ENCODE measurements at places on chromosomes 16 and 17.
A peak's percentile ranks its signal among the peaks of the same experiment; 100 is the strongest.

- DNase-seq = no peak
Measured at GRCh38 chr17:2700030-2700490, 11.5 kb downstream of the CLUH start.

DNA sequence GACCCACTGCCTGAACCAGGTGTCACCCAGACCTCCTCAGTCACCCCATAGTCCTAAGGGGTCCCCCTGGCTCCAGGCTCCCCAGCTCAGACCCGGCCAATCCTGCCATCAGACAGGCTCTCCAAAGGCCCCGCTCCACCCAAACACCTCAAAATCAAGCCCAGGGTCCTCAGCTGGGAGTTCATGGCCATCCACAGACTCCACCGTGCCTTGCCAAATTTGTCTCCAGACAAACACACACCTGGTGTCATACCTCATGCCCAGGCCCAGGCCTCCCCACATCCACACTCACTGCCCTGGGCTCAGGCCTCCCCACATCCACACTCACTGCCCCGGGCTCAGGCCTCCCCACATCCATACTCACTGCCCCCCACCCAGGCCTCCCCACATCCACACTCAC lies 12.5 kb downstream of the RPH3AL start:
- DNase-seq = no peak

DNA sequence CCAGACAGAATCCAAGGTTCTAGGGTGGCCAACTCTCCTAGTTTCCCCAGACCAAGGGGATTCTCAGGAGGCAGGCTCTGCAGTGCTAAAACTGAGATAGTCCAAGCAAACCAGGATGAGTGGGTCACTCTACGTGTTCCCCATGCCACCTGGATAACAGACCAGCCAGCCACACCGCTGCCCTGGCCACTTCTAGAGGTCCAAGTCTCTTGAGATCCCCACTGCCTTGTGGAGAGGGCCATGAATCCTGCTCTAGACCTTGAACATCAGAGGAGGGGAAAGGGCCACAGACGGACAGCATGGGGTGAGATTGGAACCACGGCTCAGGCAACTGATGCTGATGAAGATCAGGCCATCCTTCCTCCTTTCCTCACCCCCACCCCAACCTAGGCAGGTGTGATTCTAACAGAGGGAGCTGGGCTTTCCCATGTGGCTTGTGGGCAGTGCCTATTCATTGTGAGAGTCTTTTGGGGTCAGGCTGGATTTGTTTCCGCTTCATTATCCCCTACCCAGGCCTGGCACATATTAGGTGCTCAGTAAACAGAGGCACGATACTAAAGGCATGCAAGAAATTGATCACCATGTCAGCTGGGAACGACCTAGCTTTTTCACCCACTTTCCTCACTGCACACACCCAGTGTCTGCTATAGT lies 16.8 kb upstream of the TVP23A start:
- DNase-seq = no peak

GRCh38 chr17:49571283-49571682 lies 4.4 kb upstream of the NXPH3 start:
- DNase-seq = no peak

DNA sequence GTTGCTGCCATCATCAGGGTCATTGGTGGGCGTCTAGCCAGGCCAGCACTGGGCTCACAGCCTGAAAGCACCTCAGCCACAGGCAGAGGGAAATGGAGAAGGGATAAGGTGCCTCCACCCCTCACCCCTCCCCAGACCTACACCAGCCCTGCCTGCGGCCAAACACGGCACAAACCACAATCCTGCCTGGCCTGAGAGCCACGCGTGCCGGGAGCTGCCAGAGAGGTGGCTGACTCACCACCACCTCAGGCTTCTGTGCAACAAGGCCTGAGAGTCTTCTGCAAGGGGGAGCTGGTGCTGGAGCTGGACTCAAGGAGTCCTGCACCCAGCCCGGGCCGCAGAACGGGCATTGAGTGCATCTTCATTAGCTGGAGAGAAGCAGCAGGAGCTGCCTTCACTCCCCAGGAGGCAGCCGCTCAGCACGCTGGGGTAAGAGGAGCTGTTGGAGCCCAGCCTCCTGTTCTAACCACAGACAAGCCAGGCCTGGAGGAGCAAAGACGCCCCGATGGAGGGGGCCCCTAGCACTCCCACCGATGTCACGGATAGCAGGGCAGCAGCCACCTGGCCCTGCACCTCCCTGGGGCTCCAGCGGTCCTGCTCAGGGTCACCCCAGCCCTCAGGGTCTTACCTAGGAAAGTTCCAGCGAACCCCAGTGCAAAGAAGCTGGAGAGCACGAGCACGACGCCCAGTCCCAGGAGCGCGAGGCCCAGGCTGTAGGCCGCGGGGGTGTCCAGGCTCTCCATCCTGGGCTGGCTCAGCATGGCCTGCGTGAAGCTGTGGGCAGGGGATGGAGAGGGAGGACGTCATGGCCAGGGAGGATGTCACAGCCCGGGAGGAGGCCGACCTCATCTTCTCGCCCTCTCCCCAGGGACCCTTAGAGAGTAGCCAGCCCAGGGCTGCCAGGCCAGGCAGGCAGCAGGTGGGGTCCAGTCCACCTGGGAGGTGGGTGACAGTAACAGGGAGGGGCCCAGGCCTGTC lies 16.0 kb upstream of the RASD1 start:
- no peak for DNase-seq

- no peak for DNase-seq
Measured at GRCh38 chr16:57471852-57472664, 9.6 kb downstream of the POLR2C start.

DNA sequence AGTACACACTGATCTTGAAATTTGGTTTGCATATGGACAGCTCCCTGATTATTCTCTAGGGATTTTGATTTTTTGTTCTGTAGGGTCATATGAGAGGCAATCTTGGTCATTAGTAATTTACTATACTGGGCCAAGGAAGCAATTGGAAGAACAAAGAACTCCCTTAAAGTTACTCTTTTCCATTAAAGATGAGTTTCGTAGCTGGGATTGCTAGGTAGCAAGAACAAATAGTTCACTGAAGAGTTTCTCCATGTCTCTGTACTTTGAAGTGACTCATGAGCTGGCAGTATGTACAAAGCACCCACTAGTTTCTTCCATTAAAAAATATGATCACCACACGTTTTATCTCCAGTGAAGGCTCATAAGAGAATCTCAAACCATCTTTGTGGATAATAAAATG lies 6.2 kb upstream of the BCAS3 start:
- DNase-seq = no peak

DNA sequence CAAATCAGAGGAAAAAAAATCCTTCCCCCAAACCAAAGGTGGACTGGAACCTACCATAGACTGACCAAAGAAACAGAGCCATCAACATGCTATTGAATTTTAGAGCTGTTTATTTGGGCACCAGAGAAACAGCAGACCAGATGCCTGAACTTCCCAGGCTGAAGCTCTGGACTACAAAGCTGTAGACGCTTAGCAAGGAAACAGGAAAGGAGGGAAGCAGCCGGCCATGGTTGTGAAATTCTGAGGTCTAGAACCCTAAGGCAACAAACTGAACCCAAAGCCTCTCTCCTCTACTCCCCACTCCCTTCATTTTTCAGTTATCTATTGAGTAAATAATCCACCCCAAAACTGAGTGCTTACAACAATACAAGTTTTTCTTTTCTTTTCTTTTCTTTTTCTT lies 45.4 kb upstream of the MEIOC start:
- peak; percentile 9 for DNase-seq

DNA sequence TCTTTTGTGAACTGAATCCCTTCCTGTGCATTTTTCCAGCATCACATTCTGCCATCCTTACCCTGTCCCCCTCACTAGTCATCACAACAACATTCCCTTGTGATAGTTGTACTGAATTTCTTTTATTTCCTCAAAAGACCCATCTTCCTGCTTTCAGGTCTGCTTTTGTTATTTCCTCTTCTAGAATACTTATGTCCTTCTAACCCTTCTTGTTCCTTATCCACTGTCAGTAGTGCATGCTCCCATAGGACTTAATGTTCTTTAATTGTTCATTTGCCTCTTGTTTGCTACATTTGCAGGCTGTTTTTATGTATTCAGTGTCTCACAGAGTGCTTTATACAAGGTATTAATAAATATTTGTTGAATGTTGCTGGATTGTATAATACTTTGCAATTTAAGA lies 73.0 kb downstream of the BCAS3 start:
- DNase-seq = peak; percentile 22

GRCh38 chr16:2912330-2913199 lies 834 bp downstream of the FLYWCH1 start:
- peak; percentile 28 for DNase-seq

DNA sequence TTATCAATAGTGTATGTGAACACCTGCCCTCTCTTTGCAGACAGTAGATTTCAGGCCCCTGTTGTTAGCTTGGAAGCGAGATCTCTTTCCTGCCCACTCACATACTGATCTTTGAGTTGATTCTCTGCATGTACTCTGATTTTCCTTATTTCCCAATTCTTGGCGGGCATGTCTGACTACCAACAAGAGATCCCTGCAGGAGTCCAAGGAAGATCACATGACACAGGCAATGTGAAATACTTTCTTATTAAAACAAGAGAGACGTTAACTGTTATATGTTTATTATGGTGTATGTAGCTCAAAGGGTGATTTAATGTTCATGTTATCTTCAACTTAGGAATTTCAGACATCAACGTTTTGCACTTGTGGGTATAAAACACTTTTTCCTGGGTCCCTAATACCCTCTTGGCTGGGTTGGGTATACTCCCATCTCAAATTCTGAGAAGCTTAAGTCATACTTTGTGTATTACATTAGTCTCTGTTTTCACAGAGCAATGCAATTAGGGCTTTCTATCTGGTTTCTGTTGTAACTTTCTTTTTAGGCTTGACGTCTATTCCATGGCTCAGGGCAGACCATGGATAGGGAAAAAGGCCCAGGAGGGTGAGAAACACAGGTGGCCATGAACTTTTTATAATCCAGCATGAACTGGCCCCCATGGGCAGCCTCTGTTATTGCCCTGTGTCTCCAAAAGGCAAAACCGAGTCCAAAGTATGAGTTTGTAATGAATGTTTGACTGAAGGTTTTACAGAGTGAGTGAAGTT lies 32.2 kb downstream of the HSD17B2 start:
- no peak for DNase-seq

GRCh38 chr16:27351989-27352388 lies 38.2 kb downstream of the IL4R start:
- DNase-seq = no peak

DNA sequence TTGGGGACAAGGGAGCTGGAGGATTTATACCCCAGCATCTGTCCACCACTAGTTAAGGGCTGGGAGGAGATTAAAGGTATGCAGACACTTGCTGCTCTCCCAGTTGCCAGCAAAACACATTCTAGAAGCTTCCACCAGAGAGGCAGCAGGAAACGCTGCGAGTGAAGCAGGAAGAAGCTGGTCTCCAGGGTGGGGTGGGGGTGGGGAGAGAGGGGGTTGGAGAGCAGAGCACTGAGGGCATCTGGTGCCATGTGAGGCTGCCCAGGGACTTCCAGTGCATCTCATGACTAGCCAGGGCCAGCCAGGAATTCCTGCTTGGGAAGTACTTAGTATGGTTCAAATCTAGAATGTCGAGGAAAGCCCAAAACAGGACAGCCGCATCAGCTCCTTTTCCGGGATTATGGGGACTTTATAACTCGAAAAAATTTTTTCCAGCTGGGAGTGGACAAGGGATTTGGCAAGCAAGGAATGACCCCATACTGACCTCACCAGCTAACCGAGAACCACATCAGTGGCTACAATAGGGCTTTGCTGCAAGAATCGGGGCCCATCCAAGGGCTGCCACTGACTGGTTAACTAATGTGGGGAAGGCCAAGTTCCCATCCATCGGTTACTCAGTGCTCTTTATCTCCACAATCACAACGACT lies 26.2 kb upstream of the AXIN2 start:
- DNase-seq = no peak

DNA sequence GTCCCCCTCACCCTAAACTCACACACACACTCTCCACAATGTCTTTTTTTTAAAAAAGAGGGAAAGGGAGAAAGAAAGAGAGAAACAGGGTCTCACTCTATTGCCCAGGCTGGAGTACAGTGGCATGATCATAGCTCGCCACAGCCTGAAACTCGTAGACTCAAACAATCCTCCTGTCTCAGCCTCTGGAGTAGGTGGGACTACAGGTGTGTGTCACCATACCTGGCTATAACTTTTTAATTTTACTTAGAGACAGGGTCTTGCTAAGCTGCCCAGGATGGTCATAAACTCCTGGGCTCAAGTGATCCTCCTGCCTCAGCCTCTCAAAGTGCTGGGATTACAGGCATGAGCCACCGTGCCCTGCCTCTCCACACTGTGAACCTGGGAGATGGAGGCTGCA lies 24.9 kb downstream of the LITAF start:
- DNase-seq = no peak

DNA sequence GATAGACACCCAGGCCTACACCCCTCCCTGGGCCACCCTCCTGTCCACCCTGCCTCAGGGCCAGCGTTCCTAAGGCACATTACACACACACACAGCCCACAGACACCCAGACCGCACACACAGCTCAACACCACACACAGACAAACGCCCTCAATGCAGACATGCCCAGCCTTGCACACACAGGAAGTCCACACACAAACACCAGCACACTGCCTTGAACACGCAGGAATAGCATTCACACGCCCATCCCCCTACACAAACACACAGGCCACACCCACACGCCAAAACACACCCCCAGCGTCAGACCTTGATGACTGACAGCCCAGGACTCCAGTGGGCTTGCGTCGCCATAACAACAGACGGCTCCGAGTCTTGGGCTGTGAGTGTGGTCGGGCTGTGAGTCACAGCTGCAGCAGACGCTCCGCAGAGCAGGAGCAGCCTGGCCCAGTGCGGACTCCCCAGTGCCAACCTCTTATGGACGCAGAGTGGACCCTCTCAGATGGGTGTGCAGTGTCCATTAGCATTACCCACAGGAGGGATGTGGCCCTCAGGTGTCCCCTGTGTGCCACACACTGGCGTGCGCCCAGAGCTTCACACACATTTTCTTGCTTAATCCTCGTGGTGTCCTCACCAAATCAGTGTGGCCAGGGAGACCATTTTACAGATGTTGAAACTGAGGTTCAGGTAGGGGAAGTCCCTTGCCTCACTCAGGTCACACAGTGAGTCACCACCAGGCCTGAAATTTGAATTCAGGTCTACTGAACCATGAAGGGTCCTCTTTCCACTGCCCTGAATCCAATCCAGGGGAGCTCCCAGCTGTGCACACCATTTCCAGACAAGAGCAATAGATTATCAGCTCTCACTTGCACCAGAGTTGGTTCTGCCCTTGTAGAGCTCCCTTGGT lies 17.8 kb upstream of the RAI1 start:
- DNase-seq = peak; percentile 39

- no peak for DNase-seq
Measured at GRCh38 chr17:75549246-75550138, 24.0 kb downstream of the LLGL2 start.

GRCh38 chr17:71114911-71115668 lies 945.8 kb downstream of the KCNJ2 start:
- DNase-seq = no peak

- DNase-seq = no peak
Measured at GRCh38 chr16:50059669-50060068, 6.1 kb upstream of the HEATR3 start.

DNA sequence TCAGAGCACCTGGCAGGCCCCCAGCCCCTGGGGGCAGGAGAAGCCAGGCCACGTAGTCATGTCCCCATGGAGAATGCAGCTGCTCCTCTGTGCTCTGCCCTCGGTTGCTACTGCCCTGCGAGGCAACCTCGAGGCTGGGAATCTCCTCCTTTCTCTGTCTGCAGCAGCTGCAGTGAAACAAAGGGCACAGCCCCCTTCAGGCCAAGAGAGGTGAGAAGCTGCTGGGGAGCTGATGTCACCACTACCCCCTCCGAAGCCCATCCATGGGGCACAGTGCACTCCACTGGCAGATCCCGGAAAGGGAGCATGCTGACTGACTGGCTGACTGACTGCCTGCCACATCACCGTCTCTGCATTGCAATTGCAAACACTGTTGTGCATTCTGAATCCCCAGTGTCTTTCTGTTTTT lies 103.7 kb downstream of the GRIN2A start:
- no peak for DNase-seq
